ENCODE measurements at places on chromosomes 12 and 14.

- no peak for DNase-seq
Measured at GRCh38 chr14:99939421-99939820, 125.8 kb upstream of the EVL start.

GRCh38 chr14:104131968-104132732 lies 6.2 kb upstream of the KIF26A start:
- no peak for DNase-seq

DNA sequence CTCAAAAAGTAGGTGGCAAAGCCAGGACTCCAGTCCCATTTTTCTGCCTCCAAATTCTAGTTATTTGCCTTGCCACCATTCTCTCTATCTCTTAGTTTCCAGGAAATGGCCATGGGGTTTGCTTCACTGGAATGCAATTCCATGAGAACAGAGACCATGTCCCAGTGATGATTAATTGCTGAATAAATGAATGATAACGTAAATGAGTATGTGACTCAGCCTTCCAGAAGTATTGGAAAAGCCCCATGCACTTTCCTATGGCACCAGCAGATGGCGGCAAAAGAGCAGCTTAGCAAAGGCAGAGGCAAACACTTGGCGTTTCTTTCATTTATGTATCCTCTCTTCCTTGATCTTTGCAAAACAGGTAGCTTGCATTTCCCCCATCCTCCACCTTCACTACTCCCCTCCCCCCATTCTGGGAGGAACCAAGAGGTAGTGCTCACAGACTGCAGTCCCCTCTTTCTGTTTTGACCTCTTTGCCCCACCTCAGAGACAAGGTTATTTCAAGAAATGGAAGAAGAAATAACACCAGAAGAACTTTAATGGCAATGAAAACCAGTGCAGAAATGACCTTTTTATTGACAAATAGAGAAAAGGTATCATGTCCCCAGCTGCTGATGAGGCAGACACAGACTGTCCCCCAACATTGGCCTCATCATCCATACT lies 21.3 kb downstream of the TBX3 start:
- peak; percentile 30 for DNase-seq

DNA sequence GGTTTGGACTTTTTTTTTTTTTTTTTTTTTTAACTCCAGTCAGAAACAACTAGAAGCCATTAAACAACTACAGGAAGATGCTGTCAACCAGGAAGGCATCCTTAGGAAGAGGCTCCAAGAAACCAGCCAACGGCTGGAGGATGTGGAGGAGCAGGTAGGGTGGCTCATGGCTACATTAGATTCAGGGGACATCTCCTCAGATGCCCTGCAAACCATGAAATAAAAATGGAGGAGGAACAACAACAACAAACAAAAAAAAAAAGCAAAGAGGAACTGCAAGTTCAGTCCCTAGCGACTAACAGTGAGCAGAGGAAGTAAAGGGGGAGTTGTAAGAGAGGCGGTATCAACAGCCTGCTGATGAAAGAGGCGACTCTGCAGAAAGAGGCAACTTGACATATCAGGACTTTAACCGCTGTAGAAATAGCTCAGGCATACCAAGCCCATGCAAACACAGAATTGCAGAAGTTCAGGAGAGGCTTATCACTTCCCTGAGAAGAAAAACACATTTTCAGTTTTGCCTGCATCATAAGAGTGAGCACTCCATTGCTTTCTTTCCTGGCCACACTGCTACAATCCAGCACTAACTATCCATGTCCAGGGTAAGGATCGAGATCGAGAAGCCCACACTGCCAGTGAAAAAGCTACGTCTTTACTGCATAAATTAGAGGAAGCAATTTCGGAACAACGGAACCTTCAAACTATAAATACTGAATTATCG lies 103.5 kb upstream of the BCAT1 start:
- peak; percentile 45 for DNase-seq

DNA sequence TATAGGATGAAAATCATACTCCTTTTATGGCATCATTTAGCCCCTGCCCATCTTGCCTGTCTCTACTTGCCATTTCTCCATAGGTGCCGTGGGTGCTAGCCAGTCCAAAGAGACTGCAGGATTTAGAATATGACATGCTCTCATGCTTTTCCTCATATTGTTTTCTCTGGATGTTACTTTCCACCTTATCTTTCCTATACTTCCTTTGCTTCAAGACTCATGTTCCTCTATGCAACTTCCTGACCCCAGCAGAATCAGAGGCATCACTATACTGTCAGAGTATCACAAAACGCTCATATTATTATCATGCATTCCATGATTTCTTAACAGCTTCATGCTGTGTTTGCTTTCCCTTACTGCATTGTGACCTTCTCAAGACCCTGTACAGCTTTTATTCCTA lies 220.8 kb upstream of the ABCD2 start:
- DNase-seq = no peak

GRCh38 chr12:2640709-2641108 lies 154.1 kb upstream of the FKBP4 start:
- no peak for DNase-seq

DNA sequence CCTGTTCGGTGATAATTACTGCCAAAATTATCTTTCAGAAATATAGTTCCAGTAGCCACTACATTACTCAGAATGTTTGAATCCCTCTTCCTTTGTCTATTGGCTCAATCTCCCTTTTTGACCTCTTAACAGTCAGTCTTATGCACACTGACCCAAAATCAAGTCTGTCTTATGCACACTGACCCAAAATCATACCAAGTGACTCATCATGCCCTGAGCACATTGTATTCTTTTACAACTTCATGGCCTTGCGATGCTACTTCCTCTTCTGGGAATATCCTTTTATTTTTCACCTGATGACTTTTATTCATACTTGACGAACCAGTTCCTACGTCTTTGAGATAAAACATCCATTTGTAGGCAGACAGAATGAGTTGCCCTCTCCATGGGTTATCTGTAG lies 182.3 kb downstream of the NPAS3 start:
- DNase-seq = no peak

DNA sequence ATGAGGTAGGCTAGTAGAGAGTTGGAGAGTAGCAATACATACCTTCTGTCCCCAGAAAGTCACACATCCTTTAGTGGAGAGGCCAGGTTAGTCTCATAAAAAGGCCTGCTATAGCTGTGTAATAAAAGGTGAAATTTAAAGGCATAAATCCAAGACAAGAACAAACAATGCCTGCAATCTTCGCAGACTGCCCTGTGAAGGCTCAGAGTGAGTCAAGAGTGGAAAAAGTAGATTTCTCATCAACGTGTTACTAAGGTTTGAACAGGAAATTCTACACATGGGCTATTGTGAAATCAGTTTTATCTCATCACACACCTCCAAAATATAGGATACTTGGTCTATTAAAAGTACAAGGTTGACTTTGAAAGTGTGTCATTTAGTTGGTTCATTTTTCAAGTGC lies at the start of gene KLRC1:
Gene KLRC1 (minus strand): TSS at position 222 of the 400 bp plus-strand sequence. CDS start 2,221 bp downstream, outside the sequence.
- no peak for DNase-seq

DNA sequence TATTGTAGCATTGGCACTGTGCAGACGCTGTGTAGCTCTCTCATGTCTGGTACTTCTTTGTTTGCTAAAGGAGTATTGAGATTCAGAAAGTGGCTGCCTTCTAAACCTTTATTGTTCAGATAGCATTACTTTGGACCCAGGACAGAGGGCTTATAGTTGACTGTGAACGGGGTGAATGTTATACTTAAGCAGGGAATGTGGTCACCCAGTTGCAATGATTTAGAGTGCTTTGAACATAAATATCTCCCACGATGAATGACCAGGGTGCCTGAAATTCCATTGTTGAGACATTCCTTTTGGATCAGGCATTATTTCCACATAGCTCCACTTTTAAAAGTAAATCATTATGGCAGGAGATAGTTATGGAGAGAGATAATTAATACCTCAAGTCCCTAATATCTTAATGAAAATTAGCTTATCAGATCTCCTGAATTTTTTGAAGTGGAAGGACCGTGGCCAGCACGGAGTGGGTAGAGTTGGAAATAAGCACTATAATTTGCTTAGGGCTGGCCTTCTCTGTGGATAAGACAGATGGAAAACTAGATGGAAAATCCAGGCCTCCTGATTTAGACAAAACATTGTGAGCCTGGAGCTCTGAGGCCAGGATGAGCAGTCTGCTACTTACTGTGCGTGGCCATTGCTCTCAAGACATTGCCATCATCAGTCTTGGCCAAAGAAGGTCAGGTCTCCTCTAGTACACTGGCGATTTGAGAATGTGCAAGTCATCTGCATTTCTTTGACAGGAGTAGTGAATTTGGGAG lies 114.5 kb downstream of the ETV6 start:
- DNase-seq = no peak

GRCh38 chr12:47758834-47759690 lies at the start of gene RAPGEF3:
RAPGEF3 (minus strand) TSS chr12:47758880; CDS start chr12:47758556, 324 bp downstream.
- peak; percentile 68 for DNase-seq

DNA sequence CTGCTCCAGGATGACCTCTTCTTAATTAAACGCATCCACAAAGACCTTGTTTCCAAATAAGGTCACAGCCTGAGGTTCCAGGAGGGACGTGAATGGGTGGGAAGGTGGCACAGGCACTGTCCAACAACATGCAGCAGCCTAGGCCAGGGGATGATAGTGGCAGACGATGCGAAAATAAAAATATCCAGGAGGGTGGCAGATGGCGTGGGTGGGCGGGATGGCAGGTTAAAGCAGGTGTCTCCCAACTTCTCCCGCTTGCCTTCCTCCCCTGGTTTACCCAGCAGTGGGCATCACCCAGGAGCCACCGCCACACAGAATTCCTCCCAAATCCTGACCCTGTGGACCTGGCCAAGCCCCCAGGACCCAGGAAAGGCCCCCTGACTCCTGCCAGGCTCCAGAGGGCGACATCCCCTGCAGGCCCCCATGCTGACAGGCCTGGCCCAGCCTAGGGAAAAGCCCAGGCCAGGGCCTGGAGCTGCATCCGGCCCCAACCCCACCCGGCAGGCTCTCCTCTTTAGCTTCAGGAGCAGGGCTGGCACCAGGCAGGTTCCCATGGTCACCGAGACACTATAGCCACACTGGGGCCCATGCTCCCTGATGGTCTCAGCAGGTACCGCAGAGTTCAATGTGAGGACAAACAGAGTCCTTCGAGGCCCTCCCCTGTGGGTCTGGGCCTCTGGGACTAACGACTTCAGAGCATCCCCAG lies 9.7 kb downstream of the NCOR2 start:
- DNase-seq = no peak

GRCh38 chr12:108980831-108981618 lies 39.8 kb downstream of the SVOP start:
- DNase-seq = no peak

DNA sequence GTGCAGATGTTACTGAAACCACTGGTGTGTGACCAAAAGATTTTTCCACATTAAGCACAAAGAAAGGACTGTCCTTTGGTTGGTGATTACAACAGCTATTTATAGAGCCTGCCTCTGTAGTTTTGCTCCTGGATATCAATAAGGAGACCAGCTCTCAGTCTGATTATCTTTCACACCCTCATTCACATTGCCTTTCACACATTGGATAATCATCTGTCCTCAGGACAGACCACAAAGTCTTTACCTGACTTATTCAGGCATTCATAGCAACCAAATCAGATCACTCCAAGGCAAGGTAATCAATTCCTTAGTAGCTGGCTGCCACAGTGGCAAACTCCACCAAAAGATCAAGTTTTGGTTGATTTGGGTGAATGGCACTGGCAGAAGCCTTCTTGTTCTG lies 59.6 kb upstream of the CPSF6 start:
- DNase-seq = no peak

GRCh38 chr12:98064501-98064900 lies 450.9 kb upstream of the TMPO start:
- no peak for DNase-seq

GRCh38 chr14:53470351-53471043 lies 317.4 kb upstream of the DDHD1 start:
- no peak for DNase-seq

DNA sequence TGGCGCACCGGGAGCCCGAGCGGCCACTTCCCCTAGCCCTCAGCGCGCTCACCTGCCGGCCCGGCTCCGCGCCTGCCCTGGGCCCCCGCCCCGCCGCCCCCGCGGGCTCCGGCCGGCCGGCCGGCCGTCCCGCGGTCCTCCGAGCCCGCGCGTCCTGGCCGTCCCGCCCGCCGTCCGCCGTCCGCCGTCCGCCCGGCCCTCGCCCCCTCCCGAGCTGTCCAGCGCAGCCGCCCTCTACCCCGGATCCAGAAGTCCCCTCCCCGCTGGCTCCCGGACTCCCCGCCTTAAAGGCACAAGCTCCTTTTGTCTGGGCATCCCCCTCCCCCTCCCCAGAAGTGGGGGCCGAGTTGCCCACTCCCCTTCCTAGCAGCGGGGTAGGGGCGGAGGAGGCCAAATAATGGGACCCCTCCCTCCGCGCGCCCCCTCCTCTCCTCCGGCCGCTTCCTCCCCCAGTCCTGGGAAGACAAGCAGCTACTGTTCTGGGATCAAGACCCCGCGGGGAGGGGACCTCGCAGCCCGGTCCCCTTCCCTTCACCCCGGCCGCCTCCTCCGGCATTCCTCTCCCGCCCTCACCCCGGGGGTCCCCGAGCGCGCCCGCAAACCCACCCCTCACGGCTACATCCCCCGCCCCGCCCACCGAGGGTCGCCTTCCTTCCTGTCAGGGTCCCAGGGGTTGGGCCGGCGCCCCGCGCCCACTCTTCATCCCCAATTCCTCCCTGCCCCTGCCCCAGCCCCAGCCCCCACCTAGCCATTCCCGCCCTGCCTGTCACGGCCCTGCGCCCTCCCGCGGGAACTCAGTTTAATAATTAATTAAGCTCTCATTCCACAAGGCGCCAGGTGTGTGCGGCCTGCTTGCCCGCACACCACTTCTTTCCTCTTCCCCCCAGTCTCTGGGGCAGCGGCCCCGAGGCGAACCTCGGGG lies at the start of gene ADCY6:
Gene ADCY6 (minus strand): TSS at position 236 of the 922 bp plus-strand sequence. CDS start 5,655 bp downstream, outside the sequence.
- no peak for DNase-seq

DNA sequence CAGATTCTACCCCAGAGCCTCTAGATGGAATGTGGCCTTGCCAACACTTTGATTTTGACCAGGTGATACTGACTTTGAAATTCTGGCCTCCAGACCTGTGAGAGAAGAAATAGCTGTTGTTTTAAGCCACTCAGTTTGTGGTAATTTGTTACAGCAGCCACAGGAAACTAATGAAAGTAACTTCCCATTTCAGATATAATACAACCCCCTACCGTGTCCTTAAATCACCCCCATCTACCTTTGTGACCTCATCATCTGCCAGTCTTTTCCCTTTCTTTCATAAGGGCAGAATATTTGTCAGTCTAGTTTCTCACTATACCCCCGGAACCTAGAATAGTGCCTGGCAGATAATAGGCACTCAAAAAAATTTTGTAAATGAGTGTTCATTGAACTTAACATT lies 39.6 kb downstream of the PPP4R4 start:
- no peak for DNase-seq

DNA sequence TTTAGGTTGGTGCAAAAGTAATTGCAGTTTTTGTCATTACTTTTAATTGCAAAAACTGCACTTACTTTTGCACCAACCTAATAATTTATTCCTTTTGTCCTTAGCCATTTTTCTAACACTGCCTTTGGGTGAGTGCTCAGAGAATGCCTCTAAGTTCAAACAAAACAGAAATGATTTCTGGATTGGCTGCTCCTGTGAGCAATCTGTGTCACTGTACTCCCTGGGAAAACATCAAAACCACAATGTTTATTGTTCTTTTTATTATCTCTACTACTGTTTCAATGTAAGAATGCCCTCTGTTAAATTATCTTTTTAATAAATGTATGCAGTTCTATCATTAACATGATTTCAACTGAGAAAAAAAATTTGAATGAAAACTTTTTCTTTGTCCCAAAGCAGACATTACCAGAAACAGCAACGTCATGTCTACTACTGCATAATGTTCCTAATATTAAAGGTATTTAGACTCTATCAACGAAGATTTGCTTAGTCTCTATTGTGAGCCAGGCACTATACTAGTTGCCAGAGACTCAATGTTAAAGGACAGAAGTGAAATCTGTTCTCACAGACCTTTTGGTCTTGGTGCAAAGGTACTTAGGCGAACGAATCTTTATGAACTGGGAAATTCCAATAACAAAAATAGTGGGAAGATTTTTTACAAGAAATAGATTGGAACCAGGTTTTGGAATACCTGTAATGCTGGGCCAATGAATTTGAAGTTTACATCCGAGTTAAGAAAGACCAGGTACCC lies 6.2 kb downstream of the SLC41A2 start:
- no peak for DNase-seq

Measured in hematopoietic multipotent progenitor cell treated with erythropoietin and hydrocortisone succinate and interleukin-3 and kit ligand, for 17 days (in vitro differentiated cells).